ENCODE measurements at places on chromosomes 6 and 20.

- DNase-seq: no peak
Measured at GRCh38 chr6:27091661-27092315, 155.7 kb upstream of the PRSS16 start.

- no peak for DNase-seq
Measured at GRCh38 chr6:13776602-13777001, 37.8 kb downstream of the MCUR1 start.

DNA sequence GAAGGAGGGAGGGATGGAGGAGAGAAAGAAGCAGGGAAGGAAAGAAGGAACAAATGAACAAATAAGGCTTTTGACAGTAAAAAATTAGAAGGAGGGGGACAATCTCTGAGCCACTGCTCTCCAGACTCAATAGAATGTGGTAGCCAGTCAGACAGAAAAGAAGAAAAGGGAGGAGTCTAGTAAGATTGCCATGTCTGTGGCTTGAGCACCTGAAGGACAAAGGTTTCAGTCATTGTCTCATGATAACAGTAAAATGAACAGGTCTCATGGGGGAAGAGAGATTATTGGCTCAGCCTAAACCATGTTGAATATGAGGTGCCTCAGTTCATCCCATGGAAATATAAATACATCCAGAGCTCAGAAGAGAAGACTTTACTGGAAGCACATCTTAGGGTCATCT is 14.0 kb upstream of the LOC128125822 start:
- no peak for DNase-seq

DNA sequence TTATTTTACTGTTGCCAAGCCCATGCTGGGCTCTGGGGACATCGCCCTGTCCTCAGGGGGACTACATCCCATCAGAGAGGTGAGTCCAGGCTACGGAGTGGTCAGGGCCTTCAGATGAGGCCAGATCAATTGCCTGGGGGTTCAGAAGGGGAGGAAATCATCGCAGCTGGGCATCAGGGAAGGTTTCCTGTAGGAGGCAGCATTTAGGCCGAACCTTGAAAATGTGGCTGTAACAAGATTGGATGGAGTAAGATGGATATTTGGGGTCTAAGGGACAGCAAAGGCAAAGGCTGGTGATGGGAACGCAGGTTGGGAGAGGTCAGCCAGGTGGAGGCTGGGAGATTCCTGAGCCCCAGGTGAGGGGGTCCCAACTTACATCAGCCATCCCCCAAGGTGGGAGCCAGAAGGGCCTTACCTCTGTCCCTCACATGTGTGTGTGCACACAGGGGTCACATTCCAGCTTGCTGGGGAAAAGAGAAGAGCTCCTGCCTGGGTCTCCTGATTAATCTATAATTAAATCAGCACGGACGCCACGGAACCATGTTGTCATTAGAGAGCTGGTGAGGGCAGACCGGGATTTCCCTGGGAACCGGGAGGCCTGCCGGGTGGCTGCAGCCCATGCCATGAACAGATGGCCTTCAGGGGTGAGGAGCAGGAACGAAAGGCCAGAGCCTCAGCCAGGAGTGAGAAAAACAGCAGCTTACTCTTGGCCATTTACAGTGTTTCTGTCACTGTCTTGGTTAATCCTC is 30.5 kb upstream of the DLGAP4 start:
- DNase-seq: no peak

- no peak for DNase-seq
Measured at GRCh38 chr6:30820193-30820592, 64.1 kb upstream of the DDR1 start.

- no peak for DNase-seq
Measured at GRCh38 chr6:43877463-43878126, 107.6 kb downstream of the VEGFA start.

DNA sequence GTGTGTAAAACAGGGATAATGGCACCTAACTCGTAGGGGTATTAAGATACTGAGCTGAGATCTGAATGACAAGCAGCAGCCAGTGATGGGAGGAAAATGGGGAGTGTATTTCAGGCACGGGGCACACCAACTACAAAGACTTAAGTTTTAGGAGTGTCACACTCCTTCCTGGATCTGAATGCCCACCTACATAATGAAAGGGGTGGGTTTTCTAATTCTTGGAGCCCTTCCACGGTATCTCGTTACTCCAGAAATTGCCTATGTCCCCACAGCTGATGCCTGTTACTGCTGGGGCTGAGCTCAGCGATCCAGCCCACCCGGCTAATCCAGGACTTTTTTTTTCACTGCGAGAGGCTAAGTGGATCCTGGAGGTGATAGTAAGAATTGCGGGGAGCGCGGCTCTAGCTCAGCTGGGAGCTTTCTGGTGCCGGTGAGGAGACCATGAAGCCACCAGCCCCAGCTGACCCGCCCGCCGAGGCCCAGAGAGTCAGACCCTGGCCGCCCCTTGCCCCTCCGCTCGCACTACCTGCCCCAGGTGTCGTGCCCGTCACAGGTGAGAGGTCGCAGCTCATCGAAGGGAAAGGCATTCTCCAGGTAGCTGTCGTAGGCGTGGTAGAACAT is 727 bp downstream of the EDEM2 start:
- no peak for DNase-seq

GRCh38 chr6:156884306-156884705 is 107.1 kb downstream of the ARID1B start:
- DNase-seq: no peak

GRCh38 chr20:61125546-61126180 is 126.4 kb upstream of the CDH4 start:
- DNase-seq: no peak

DNA sequence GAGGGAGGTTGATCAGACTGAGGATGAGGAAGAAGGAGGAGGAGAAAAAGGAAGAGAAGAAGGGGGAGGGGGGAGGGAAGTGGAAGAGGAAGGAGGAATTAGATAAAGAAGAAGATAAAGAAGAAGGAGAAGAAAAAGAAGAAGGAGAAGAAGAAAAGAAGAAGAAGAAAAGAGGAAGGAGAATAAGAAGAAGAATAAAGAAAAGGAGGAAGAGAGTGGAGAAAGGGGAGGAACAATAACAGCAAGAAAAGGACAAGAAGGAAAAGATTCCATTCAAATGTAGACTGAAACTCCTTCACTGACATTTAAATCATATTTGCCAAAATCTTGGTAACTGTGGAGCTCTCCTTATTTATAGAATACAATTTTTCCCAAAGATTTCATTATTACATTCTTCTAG is 34.3 kb upstream of the RCAN2 start:
- DNase-seq: no peak

GRCh38 chr6:108841377-108841855 is 6.8 kb upstream of the ARMC2 start:
- DNase-seq: no peak

GRCh38 chr6:166830891-166831363 is 125.4 kb downstream of the RNASET2 start:
- DNase-seq: no peak

GRCh38 chr20:33443512-33444239 is at the start of gene SNTA1:
Gene SNTA1 (minus strand): TSS chr20:33443763. CDS start chr20:33443620, 143 bp downstream.
- DNase-seq: peak; percentile 87

GRCh38 chr6:73134588-73134987 is 90.7 kb downstream of the KHDC1L start:
- no peak for DNase-seq

- DNase-seq: no peak
Measured at GRCh38 chr6:108673153-108673552, 112.4 kb downstream of the FOXO3 start.

- DNase-seq: peak; percentile 46
Measured at GRCh38 chr20:63172726-63173125, 43.2 kb downstream of the YTHDF1 start.

- no peak for DNase-seq
Measured at GRCh38 chr6:4187480-4187879, 52.1 kb upstream of the ECI2 start.

DNA sequence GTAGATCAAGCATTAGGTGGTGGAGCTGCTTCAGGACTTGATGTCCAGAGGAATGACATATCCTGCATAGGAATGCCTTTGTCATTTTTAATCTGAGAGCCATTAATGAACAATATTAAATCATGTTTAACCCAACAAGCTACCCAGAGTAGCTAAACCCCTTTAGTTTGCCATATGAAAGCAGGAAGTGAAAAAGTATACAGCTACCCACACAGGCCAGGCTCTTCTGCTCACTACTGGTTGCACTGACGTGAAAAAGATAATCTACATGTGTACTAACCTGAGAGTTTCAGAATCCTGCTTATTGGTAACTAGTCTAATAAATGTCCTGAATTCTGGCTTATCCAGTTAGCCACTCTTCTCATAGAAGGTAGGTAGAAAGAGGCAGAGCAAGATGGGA is 19.9 kb downstream of the GLYATL3 start:
- DNase-seq: no peak

DNA sequence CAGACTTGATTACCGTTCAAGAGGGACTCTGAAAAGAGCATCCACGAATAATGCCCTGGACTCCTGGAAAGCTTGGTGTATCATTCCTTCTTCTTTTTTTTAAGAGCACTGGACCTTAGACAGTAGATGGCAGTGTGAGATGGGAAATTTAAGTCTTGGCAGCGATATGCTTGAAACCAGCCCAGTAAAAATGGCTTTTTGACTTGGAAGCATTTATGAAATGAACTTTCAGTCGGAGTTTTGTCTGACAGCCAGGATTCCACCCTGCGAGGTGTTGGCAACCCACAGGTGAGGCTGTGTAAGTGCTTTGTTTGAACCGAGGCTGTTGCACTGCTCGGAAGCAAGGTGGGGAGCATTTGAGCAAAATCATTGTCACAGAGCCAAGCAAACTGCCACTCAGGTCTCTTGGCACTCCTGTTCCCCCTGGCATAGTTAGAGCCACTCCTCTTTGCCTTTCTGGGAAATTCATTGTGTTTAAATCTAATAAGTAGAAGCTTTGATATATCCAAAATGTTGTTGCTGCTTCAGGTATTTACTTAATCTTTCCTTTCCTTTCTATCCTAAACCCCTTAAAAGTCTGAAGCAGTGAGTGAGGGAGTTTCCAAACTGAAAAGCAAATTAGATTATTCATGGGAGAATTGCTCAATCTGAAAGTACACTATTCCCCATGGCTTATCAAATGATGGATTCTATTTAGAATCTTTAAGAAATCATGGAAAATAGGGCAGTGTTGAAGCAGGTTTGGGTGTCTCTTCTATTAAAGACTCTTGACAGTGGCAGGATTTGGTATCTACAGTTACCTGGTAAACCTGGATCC is 272.8 kb upstream of the SLC35B3 start:
- DNase-seq: peak; percentile 29

DNA sequence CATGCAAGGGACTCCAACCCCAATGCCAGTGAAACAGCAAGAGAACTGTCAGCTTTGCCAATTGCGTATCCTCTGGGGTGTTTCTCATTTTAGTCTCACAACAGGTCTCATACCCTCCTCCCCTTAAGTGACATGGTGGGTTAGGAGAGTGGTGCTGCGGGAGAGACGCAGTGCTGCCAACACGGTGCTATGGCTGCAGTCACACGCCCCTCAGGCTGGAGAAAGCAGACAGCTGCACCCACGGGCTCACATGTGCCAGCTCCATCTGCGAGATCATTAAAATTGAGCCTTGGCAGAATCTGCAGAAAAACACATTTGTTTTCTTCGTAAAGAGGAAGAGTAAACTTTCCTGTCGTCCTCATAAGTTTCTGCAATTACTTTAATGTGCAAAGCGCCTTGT is 114.7 kb downstream of the ANKRD60 start:
- no peak for DNase-seq

- peak; percentile 41 for DNase-seq
Measured at GRCh38 chr6:107539409-107539808, 49.5 kb downstream of the SOBP start.

- DNase-seq: peak; percentile 88
Measured at GRCh38 chr6:125749173-125749864, at the start of gene HEY2. Gene HEY2 (plus strand): TSS chr6:125749632. CDS start chr6:125749777, 145 bp downstream.

DNA sequence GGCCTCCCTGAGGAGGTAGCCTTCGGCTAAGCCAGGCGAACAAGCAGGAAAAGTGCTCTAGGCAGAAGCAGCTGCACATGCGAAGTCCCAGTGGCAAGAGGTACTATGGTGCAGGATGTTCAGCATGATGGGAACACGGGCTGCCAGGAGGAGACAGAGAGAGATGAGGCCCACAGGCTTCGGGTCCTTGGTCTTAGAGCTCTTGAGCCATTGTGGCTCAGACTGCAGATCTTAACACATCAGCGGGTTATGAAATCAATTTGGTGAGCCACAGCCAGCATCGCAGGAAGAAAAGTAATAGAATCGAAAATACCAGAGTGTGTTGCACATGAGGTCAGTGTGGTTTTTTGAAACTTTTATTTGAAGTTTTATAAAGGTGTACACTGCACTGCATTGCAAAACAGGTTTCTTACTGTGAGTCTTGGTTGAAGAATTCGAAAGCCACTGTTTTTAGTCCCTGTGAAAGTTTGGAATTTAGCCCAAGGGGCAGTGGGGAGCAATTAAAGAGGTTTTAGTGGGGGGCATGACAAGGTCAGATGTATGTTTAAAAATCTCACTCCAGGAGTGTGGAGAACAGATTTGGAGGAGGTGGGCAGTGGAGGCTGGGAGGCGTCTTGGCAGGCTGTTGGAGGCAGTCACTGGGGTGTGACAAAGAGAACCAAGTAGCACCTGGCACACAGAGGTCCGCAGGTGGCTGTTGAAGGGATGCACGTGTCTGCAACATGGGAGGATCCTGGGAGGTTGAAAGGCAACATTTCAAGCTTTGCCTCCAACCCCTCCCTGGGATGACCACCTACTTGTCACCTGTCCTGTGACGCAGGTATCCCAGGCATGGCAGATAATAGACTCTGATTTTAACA is 69.3 kb downstream of the EYA2 start:
- DNase-seq: no peak

GRCh38 chr6:52399511-52400312 is 20.4 kb upstream of the EFHC1 start:
- DNase-seq: peak; percentile 17

DNA sequence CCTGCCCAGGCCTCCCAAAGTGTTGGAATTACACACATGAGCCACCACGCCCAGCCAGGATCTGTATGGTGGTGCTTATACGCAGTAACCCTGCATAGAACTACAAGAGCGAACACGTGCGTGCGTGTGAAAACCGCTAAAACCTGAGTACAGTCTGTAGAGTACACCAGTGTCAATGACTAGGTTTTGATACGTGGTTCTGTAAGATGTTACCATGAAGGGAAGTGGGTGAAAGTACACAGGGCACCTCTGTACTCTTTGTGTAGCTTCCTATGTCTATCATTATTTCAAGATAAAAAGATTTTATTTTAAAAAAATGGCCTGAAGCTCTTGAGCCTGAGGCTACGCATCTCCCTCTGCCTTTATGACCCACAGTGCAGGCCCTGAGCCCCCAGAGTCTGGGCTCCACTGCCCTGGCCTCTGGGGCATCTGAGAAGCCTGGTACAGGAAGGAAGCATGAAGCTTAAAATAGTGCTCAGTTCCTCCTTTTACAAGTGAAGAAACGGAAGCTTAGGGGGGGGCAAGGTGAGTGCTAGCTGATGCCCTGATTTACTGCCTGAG is 21.6 kb downstream of the LY86 start:
- DNase-seq: no peak

GRCh38 chr20:11965602-11966001 is 47.9 kb downstream of the BTBD3 start:
- no peak for DNase-seq

DNA sequence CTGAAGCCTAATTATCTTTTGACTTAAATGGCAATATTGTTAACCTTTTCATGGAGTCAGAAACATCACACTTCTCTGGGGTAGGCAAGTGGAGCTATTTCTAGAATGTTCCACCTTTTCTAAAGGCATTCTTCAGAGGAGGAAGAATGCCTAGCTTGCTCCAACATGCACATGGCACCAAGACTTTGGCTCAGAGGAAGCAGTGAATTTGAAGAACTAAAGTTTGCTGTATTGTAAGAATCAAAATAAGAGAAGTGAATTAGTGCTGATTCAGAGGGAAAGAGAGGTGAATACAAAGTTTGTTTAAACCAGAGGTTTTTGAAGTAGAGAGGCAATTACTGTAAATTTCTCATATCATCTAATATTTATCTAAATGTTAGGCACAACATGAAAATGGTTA is 92.2 kb downstream of the SOBP start:
- DNase-seq: no peak
